HepG2 (cell line): ENCODE measurements at places on chromosomes 6 and 20.

DNA sequence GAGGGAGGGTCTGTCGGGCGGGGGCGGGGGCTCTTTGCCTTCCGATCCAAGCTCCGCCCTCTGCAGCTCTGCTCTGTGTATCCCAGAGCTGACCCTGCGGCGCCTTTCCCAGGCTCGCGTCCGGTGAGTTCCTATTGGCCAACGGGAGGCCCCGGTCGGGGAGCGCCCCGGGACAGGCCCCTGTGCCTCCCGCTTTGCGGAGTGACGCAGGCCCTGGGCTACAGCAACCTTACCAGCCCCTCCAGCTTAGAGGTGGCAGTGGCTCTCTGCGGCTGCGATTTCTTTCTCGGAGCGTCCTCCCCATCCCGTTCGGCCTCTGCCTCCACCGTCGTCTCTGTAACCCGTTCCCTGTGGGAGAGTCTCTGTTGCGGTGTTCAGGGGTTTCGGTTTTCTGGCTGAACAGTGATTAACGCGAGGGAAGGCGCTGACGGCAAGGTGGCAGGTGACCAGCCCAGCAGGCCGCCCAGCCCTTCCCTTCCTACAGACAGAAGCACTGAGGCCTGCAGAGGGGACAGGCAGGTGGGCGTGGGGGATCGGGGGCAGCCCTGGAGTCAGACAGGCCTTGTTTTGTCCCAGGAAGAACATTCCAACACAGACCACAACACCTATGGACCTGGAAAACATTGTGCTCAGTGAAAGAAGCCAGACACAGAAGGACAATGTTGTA lies 18.1 kb upstream of the CEBPB start:
- DNase-seq: peak; percentile 97

- no peak for DNase-seq
These were observed 102.8 kb downstream of the DACT2 start for GRCh38 chr6:168216751-168217191.

- no peak for DNase-seq
These were observed 12.5 kb downstream of the AGPAT4 start for GRCh38 chr6:161261325-161261724.

DNA sequence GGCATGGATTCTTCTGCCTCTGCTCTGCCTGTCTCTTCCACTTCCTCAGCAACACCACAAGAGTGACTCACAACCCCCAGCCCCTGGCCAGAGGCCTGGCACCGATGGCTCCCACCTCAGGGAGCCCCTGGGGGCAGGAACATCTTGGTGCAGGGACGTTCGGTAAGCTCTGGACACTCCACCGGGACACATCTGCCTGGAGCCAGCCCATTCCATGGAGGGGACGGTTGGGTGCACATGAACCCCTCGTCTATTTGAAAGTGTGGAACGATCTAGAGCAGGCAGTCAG lies 246.5 kb downstream of the ERMARD start:
- no peak for DNase-seq

DNA sequence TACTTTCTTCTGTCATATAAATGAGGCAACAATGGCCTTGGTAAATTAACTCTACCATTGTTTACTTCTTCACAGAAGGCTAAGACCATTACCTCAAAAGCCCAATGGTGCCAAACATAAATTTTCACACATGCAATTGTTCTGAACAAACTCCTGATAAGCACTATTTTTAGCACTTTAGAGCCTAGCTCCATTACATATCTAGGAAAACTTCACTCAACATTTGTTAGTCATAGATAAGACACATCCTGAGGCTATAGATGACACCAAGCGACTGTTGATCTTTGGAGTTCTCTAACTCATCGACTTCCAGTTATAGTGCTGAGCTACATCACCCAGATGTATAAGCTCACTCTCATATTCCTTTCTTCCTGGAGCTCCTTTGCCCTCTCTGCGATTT lies 245.9 kb downstream of the EYS start:
- DNase-seq: no peak

DNA sequence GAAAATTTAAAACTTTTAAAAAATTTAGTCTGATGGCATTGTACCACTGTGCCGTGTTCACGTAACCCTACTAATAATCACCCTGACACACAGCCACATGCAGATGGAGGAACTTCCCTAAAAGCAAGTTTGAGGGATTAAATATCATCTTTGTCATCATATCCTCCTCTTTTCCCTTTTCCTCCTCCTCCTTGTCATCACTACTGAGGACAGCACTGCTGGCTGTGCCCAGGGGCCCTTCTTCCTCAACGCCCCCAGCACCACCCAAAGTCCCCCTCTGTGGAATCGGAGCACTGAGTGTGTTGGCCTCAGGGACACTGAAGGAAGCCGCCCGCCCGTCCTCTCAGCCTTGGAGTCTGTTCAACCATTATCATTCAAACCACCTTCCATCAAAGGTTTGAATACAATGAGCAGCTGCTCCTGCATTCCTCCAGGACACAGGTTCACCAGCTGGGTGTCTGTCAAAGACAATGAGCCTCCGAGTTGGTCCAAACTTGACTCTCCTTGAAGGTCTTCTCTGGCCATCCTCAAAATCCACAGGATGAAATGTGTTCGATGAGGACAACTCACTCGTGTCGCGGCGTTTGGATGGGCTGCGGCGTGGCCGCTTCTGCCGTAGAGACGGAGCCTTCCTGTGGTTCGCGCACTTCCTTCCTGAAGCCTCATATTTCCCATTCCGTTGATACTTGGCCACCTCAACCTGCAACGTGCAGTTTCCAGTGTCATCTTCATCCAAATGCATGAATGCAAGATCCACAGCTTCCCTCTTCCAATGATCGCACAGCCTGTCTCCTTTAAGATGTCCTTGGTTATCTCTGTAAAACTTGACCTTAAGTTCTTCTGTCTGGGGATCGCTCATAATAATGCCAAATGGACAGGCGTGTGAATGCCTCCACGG lies 23.3 kb downstream of the NQO2 start:
- no peak for DNase-seq

GRCh38 chr6:124495665-124496190 lies 466.5 kb upstream of the RNF217 start:
- no peak for DNase-seq

- DNase-seq: no peak
These were observed 28.8 kb upstream of the ME1 start for GRCh38 chr6:83459663-83460062.

GRCh38 chr6:30463242-30463641 lies 26.1 kb upstream of the HLA-E start:
- DNase-seq: no peak

DNA sequence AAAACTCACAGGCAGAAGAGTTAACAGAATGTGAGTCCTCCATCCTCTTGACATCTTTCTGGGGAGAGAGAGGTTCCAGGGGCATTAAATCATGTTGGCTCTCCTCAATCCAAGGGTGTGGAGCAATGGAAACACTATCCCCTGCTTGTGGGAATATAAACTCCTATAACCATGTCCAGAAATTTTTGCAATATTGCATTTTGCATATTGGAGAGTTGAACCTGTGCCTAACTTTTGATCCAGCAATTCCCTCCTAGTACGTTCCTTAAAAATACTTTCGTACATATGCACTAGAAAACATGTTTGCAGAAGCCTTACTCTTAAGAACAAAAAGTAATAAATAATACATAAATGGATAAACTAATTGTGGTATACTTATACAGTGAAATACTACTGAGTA lies 56.3 kb upstream of the FAM184A start:
- no peak for DNase-seq

GRCh38 chr6:3297006-3297405 lies 38.3 kb downstream of the PSMG4 start:
- no peak for DNase-seq

- no peak for DNase-seq
These were observed 74.7 kb upstream of the MAFB start for GRCh38 chr20:40763646-40764295.

DNA sequence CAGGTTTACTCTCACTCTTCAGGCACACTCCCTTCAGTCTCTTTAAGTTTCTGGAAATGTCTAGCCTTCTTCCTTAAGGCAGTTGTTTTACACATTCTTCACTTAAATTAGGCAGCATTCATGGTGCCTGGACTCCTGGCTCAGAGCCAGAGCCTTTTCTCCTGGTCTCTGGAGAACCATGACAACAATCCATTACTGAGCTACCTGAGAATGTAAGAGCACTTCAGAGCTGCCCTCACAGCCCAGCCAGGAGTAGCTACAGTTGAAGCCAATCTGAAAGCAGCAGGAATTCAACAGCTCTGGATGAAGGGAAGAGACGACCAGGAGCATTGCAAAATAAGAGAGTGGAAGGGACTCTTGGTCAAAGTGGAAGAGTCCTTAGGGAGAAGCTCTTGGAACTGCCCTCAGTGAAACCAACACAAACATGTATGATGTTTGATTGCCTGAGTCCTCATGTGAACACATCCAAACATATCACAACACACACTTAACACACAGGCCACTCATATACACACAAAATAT lies 416.8 kb upstream of the SPTLC3 start:
- DNase-seq: no peak

DNA sequence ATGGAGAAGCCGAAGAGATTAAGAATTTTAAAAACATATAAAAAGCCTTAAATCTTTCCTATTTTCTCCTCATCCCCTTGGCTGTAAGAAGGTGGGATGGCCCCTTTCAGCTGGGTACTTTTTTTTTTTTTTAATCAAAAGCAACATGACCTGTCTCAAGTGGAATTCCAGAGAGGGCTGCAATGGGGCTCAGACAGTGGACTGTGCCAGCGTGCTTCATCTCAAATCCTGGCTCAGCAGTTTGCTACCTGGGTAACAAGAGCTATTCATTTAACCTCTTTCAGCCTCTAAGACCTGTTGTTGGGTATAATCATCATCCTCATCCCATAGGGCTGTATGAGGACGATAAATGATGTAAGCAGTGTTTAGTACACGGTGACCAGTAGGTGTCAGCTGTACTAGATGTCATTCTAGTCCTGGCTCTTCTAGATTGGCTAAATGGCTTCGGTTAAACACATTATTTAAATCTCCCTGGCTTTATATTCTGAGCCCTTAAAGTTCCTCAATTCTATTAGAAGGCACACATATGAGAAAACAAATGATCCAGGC lies 6.9 kb upstream of the PPP1R3G start:
- no peak for DNase-seq

DNA sequence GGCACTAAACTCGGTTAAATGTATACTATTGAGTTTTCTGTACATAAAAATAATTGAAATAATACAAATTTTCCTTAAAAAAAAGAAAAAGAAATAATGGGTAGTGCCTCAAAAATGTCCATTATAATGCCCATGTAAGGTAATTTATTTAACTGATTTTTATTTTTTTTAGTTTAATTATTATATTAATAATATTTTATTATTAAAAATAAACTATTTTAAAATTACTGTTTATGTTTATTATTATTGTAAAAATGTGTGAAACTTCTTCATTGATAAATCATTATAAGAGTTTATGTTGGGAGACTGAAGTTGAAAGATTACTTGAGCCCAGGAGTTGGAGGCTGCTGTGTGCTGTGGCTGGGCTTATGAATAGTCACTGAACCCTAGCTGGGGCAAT lies 925.5 kb upstream of the EPHA7 start:
- no peak for DNase-seq

- DNase-seq: no peak
These were observed 463.5 kb upstream of the FLRT3 start for GRCh38 chr20:14800707-14801425.

- DNase-seq: no peak
These were observed 92.7 kb upstream of the ARMC2 start for GRCh38 chr6:108755257-108756240.

GRCh38 chr6:135831016-135831415 lies 20.5 kb upstream of the PDE7B start:
- DNase-seq: no peak

- DNase-seq: no peak
These were observed 10.6 kb downstream of the NOL4L start for GRCh38 chr20:32574296-32575226.

- no peak for DNase-seq
These were observed 169.2 kb upstream of the ATXN1 start for GRCh38 chr6:16930432-16930831.

DNA sequence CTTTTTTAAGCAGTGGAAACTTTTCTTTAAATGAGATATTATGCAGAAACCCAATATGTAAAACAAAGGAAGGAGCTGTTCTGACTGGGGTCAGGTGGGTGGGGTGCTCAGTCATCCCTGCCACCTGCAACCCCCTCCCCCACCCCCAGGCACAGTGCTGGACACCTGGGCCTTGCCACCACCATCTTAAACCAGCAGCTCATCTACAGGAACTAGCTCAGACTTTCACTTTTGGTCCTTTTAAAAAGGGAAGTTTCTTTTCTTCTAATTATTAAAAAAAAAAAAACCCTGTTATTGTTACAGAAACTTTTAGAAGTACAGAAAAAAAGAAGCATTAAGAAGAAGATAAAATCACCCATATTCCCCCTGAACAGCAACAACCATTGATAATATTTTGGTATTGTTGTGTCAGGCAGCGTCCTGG lies 37.1 kb downstream of the PPP1R16B start:
- DNase-seq: no peak

- no peak for DNase-seq
These were observed 289.2 kb downstream of the CD83 start for GRCh38 chr6:14406614-14407331.

DNA sequence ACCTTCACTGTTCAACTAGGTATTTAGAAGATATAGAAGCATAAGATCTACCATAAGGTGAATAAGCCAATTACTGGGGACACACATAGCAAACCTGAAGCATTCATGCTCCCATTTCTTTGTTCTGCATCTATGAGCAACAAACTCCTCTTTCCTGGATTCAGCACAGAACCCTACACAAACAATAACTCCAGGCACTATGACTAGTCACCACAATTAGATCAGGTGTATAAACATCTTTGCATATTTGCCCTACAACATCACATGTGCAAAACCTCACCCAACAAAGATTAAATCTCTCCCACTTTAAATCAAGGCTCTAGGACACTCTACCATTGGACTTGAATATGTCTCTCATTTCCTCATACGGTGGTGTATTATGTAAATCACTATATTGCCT lies 652.3 kb downstream of the EPHA7 start:
- DNase-seq: no peak

- no peak for DNase-seq
These were observed 430.3 kb downstream of the TFAP2A start for GRCh38 chr6:9984607-9985006.

GRCh38 chr6:106275692-106276091 lies 49.9 kb downstream of the ATG5 start:
- DNase-seq: no peak

GRCh38 chr6:19121521-19121920 lies 715.6 kb upstream of the ID4 start:
- no peak for DNase-seq
